ENCODE measurements at places on chromosomes 3 and 15.

- DNase-seq: no peak
Measured at GRCh38 chr3:104133630-104134029, 1233.1 kb upstream of the ALCAM start.

- no peak for DNase-seq
Measured at GRCh38 chr3:37987315-37987697, 3.3 kb upstream of the VILL start.

GRCh38 chr3:109683746-109684145, 346.4 kb upstream of the DPPA4 start:
- DNase-seq: no peak

DNA sequence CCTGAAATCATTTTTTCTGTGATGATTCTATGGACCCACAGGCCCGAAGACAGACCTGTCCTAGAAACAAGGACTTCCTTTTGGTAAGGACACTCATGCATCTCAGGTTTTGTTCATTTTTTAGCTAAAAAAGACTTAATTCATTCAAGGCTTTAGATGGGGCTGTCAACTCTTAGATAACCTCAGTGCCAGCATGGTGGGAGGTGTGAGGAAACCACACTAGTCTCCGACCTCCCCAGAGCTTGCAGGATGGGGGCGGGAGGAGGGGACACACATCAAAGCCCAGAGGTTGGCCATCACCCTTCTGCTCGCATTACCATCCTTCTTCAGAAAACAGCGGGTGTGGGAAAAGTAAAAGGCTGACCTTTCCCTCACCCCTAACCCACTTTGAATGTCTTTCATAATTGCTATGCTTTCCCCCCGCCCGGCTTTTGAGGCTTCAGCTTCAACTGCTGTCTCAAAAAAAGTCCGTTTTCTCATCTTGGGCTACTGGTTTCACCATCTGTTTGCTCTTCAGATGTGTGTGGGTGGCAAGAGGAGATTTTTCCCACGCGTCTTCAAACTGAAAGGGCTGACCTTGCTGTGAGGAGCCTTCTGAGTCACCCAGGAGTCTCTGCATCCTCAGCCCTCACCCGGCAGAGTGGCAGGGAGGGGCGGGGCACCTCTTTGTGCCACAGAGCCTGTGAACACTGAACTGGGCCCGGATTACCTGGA, 27.6 kb upstream of the CXCR6 start:
- DNase-seq: no peak

DNA sequence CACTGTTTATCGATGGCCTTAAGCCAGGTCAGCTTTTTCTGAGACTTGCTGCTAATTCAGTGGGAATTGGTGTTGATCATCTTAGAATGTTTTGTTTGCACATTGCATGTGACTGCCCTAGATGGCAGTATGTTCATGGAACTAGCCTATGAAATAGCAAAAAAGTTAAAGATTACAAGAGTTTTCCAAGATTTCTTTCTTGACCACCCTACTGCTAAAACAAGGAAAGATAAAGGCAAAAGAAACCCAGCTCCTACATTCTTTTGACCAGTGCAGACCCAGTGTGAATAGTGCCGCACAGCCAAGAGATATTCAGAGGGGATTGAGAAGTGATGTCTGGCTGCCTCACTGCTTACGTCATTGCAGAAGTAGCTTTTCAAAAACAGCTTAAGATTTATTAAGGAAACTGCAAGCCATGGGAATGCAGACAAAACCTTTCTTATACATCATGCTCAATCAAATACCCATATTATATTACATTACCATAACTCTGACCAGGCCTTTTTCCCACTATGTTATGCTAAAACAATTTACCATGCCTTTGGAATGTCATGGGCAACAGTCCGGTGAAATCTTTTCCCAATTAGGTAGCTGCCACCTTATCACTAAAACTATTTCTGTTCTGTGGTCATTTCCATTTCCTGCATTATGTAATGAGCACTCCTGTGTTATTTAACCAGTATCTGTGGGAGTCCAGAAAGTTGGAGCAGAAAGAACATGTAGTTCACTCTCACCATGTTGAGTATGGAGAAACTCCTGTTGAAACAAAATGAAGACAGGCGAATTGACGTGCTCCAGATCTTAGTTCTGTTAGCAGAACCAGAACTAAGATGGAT, 6.0 kb downstream of the PHLDB2 start:
- no peak for DNase-seq

GRCh38 chr3:29370476-29371420, 89.9 kb downstream of the RBMS3 start:
- no peak for DNase-seq

- DNase-seq: no peak
Measured at GRCh38 chr3:188054541-188054940, 99.4 kb upstream of the LPP start.

DNA sequence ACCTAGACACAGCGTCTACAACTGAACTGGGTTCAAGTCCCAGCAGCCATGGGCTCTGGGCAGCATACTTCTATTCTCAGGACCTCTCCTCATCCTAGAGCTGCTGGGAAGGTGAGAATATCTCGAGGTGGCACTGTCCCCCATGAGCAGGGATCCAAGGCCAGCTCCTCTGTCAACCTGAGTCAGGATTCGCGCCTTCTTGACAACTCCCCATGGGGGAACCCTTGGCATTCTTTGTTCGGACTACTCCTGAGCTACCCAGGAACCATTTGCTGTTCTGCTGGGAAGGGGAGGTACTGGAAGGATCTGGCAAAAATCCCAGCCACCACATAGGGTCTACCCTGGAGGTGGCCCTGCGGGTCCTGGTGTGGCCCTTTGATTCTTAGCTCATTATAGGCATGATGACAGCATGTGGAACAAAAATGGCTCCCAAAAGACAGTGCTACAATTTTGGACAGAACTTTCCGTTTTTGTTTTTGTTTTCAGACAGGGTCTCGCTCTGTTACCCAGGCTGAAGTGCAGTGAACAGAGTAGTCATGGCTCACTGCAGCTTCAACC, 22.3 kb downstream of the PLXNB1 start:
- no peak for DNase-seq

DNA sequence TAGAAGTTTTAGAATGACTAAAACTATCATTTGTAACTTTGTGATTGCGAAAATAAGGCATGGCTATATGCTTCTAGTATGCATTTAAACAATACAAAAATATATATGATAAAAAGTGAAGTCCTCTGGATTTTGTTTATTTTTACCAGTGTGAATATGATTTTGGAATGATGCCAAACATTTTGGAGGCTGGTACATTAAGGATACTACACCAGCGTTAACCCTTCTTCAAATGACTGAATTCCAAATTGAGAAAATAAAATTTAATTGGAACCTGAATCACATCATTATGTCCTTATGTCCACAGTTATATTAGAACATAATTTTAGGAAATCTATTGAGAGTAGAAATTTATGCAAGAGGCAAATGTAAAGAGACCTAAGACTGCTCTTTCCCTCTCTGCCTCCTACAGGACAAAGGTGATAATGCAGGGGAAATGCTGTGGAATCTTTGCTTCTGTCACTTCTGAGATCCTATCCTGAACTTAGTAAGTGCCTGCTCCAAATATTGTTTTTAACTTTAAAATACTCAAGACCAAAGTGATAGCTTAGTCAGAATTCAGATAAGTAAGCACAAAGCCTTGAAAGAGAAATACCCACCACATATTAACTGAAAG, 121.1 kb upstream of the NANOGP8 start:
- no peak for DNase-seq

DNA sequence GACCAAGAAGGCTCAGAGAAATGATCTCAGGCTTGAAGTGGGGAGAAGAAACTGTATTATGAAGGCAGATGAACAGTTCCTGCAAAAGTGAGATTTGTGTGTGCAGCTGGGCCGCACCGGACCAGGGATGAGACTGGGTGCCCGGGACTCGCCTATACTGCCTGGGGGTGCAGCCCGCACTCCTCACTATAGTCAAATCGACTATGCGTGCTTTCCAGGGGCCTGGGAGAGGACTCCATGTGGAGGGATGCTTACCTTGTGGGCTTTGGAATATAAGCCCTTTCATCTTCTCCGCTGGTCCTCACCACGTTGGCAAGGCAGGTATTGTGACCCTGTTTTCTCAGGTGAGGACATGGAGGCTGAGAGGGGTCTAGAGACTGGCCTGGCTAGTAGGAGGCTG, 32.9 kb upstream of the APOD start:
- no peak for DNase-seq

- no peak for DNase-seq
Measured at GRCh38 chr3:71694358-71694999, 30.7 kb downstream of the EIF4E3 start.

Data from C1 segment of cervical spinal cord (tissue), 14 donors.